ENCODE measurements at places on chromosomes 2 and 18.

GRCh38 chr2:108034843-108035242, 48.5 kb downstream of the SLC5A7 start:
- no peak for DNase-seq

DNA sequence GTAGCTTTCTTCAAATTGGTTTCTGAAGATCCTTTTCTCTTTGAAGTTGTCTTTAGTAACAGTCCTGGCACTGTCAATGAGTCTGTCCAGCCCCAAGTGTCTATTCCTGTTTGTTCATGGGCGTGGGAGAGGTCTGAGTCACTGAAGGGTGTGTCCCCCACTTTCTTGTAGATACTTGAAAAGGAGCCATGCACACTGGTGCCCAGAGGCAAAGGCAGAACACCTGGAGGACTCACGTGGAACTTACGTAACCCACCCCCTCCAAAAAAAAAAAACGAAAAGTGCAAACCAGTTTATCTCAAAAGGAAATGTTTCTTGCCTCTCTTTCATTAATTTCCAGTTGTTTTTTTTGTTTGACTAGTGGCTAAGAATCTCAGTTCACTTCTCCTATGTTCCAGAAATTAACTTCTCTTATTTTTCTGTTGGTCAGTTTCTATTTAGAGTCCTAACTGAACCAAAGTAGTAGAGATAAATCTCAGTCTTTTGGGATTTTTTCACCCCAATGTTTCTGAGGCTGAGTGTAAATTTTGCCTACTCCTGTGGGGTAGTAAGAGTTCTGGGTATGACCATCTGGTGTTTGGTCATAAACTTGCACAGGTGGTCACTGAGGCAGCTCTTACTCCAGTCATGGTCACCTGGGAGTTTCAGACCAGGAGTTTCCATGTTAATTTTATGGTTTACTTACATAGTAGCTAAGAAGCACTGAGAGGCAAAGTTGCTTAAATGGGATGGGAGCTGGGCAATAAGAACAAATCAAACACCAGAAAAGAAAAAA, 54.9 kb downstream of the DSC3 start:
- no peak for DNase-seq

DNA sequence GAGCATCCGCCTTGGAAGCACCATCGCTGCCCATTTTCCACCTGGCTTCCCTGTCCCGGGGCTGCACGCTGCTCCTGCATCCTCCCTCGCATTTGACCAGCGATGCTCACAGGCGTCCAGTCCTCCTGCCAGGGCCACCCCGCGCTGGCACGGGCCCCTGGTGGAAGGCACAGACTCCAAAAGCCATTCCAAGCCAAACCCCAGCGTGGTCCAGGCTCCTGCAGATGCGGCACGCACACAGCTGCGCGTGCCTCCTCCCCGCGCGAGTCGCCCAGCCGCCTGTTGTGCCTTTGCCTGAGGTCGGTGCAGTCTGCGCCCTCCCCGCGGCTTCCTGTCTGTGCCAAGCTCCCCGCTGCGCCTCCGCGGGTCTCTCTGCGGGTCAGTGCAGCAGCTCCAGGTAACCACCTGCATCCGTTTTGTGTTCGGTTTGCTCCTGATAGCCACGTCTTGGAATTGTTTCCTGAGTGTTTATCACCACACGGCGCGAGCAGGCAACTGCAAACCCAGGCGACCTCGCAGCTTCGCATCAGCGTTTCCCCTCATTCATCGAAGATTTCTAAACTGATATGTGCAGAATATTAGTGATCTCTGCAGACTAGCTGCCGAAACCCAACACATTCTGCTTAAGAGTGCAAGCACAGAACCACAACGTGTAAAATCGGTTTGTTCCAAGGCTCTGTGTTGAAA, 65.2 kb upstream of the SALL3 start:
- no peak for DNase-seq

- no peak for DNase-seq
Measured at GRCh38 chr18:13587477-13587876, 138.9 kb downstream of the FAM210A start.

- no peak for DNase-seq
Measured at GRCh38 chr18:74524097-74524496, 10.2 kb upstream of the CNDP1 start.

DNA sequence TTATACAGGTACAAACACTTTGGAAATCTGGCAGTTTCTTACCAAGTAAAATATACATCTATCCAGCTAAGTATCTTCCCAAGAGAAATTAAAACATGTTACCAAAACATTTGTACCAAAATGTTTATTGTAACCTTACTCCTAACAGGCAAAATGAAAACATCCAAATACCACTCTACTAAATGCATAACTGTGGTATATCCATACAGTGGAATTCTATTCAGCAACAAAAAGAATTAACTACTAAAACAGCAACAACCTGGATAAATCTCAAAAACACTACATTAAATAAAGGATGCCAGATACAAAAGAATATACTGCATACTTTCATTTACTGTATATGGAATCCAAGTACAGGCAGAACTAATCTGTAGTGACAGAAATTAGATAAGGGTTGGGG, 51.1 kb downstream of the TLK1 start:
- DNase-seq: no peak

GRCh38 chr2:54691445-54692135, 31.9 kb upstream of the EML6 start:
- DNase-seq: no peak

GRCh38 chr2:105598829-105599698, 145.6 kb upstream of the NCK2 start:
- DNase-seq: no peak

DNA sequence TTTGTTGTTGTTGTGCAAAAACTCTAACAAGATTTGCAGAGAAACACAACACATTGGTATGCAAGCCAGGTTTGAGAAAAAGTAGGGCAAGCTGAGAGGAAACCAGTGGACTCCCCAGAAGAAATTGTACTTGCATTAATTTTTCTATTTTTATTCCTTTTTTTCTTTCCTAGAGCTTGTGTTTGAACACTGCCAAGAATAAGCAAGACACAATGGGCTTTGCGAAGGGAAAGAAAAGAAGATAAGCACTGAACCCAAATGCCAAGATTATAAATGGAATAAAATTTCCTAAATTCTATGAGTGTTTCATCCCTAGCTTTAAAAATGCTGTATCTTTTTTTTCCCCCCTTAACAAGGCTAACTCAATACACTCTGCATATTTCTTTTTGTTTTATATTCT, 17.0 kb upstream of the CYTIP start:
- DNase-seq: no peak

GRCh38 chr2:233091595-233092375, 31.6 kb downstream of the INPP5D start:
- DNase-seq: no peak

GRCh38 chr2:72340665-72341064, 193.0 kb upstream of the CYP26B1 start:
- DNase-seq: no peak

DNA sequence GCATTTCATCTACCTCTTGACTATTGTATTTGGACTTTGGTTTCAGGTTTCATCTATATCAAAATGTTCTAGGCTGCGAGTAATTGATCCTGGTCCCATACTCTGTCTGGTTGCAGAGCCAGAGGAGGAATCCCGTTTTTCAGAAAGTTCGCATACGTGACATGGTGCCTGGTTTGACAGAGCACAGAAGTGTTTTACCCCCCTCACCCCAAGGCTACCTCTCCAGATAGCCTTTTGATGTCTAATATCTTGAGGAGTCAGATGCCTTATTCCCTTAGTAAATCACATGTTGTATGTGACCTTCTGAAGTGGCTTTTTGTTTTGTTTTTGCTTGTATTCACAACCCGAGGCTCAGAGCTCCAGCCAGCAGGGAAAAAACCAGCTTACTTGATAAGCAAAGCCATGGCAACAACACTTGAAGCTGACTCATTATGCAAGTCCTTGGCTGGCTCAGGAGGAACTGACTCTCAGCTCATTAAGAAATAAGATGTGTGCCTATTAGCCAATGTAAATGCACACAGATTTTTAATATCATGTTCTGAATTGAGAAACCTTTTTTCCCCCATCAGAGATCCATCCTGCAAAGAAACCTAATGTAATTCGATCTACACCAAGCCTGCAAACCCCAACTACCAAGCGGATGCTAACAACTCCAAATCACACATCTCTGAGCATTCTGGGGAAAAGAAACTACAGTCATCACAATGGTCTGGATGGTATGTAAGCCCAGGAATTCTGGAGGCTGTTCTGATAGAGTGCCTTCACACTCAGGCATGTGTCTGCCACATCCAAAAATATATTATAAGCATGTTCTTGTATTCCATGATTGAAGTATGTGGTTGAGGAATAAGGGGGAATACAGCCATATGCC, 41.4 kb downstream of the OXER1 start:
- DNase-seq: no peak

GRCh38 chr2:60867848-60868247, 13.5 kb upstream of the REL start:
- DNase-seq: no peak

DNA sequence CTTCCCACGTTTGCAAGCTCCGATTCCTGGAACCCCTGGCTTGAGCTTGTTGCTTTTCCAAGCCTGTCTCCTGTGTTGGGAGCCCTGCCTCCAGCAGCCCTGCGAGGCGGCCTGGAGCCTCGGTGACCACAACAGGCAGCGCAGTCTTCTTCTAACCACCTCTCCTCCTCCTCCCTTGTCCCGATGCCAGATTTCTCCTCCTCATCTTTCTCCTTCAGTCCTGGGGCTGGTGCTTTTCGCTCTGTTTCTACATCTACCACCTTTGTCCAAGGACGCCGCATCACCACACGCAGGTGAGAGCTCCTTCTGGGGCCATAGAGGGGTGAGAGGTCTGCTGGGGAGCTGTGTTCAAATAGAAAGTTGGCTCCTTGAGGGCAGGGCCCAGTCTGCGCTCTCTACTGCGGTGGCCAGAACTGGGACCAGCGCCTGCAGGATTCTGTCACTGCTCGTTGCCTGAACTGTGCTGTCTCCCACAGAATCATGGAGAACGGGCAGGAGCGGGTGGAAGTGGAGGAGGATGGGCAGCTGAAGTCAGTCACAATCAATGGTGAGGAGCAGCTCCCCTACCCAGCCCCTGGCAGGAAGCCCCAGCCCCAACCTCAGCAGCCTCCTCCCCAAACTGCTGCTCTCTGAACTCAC, 3.9 kb downstream of the DNAJB2 start:
- no peak for DNase-seq

GRCh38 chr2:100742277-100743254, 77.4 kb upstream of the NPAS2 start:
- DNase-seq: no peak

DNA sequence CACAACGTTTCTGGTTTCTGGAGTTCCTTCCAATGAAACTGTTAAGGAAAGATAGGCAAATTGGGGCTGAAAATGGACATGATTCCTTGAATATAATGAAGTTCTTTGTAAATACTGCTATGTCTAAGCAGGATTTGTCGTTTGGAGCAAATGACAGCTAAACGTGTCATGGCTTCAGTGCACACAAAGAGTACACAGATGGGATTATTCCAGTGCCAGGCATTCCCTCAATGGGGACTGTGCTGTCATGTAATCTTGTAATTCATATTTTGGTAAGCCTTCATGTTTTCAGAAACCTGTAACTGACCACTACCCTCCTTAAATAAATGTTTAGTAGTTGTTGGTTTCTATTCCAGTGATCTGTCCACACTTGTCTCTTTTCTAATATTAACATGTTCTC, 404.7 kb upstream of the CDH7 start:
- no peak for DNase-seq

- DNase-seq: no peak
Measured at GRCh38 chr2:176960061-176960460, 252.5 kb upstream of the HNRNPA3 start.

DNA sequence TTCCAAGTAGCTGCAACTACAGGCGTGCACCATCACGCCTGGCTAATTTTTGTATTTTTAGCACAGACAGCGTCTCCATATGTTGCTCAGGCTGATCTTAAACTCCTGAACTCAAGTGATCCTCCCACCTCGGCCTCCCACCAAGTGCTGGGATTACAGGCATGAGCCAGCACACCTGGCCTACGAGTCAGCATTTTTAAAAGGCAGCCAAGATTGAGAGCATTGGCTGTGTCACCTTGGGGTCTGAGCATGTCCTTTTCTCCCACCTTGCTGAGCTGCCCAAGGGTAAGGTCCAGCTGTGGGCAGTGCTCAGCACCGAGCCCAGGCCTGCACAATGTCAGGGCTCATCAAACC, 142.8 kb upstream of the LMAN1 start:
- DNase-seq: no peak

- no peak for DNase-seq
Measured at GRCh38 chr2:136703214-136703613, 62.1 kb upstream of the THSD7B start.

DNA sequence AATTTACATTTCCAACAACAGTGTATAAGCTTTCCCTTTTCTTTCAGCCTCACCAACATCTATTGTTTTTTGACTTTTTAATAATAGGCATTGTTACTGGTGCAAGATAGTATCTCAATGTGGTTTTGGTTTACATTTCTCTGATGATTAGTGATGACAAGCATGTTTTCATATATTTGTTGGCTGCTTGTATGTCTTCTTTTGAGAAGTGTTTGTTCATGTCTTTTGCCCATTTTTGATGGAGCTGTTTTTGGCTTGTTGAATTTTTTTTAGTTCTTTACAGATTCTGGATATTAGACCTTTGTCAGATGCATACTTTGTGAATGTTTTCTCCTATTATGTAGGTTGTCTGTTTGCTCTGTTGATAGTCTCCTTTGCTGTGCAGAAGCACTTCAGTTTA, 32.1 kb downstream of the PROKR1 start:
- DNase-seq: no peak

DNA sequence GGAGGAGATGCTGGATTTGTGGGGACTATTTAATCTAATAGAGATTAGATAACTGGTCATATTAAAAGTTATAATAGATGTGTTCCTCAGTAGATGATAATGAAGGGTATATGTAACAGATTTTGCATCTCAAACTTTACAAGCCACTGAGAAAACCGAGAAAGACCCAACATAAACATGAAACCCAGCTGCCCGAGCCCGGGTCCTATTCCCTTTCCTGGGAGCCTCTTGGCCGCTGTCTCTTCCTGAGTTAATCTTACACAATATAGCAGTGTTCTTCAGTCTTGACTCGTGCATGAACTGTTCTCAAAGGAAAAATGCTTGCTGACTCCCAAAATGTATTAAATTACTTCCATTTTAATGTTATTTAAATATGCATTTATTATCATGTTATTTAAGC, 94.5 kb downstream of the COPS8 start:
- DNase-seq: no peak

GRCh38 chr18:35159782-35160181, 81.1 kb upstream of the ZNF397 start:
- DNase-seq: no peak

DNA sequence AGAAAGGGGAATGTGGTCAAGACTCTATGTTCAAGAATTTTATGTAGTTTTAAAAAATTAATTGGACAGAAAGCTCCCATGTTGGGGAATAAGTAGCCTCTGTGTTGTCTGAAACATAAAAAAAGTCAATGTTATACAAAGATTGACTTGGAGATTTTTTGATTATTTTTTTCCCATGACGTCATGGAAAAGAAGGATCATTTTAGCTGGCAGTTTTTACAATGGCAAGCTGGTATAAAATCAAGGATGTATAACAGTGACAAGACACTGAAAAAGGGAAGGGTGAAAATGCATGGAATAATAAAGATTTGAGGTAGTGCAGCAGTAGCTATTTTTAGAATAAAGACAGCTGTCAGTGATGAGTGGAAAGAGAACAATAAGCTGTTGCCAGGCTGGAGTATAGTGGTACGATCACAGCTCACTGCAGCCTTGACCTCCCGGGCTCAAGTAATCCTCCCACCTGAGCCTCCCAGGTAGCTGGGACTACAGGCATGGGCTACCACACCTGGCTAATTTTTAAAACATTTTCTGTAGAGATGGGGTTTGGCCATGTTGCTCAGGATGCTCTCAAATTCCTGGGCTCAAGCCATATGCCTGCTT, 9.2 kb downstream of the SLC39A10 start:
- DNase-seq: no peak

GRCh38 chr2:157203651-157204050, 53.9 kb upstream of the GALNT5 start:
- DNase-seq: no peak

Measured in stimulated activated CD4-positive, alpha-beta T cell treated with anti-CD3 and anti-CD28 coated beads, Interleukin-1b, Interleukin-23, amount 100 ng/mL, for 1 hour (primary cell).